ENCODE measurements at places on chromosomes 11 and 22.

DNA sequence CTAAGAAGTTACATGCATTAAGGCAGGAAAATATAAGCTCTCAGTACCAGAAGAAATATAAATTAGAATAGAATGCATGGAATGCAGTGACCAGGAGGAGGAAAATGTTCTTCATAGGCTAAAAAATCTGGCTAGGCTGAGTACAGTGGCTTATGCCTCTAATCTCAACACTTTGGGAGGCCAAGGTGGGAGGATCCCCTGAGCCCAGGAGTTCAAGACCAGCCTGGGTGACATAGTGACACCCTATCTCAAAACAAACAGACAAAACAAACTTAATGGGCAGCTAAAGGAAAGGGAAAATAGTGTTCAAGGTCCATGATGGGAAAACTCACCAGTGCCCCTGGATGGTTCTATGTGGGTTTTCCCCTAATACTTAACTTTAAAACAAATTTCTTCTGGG, 78.3 kb upstream of the RASSF10 start:
- DNase-seq = no peak

DNA sequence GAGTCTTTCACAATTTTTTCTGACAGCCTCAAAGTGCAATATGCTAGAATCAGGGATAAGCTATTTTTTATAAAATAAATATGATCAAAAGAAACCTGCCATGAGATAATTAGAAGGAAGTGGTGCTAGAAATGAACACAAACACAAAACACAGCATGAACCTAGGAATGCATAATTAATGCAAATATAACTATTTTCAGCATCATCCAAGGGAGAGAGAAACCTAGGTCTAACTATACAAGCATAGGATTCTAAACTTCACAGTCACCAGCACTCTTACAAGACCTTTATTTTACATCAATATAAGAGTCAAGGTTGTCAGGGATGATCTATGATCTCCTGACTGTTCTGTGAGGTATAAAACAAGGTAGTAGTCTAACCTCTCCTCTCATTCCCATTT, 29.2 kb downstream of the TTC28 start:
- DNase-seq = no peak

GRCh38 chr11:75980031-75980430, 165.0 kb downstream of the UVRAG start:
- DNase-seq = no peak

DNA sequence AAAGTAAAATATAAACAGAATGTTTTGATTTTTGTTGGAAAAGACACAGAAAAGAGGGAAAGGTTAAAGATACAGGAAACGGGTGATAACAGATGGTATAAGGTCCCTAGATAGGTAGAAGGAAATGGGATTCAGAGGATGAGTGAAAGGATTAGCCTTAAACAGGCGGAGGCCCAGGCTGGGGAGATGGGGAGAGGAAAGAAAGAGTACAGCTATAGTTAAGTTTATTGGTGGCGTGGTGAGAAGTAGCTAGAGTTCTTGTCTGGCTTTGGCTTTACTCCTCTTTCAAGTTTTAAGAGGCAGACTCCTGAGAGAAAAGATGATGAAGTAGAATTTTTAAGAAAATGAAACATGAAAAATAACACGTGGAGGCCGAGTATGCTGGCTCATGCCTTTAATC, 13.7 kb downstream of the ZBTB44 start:
- no peak for DNase-seq

DNA sequence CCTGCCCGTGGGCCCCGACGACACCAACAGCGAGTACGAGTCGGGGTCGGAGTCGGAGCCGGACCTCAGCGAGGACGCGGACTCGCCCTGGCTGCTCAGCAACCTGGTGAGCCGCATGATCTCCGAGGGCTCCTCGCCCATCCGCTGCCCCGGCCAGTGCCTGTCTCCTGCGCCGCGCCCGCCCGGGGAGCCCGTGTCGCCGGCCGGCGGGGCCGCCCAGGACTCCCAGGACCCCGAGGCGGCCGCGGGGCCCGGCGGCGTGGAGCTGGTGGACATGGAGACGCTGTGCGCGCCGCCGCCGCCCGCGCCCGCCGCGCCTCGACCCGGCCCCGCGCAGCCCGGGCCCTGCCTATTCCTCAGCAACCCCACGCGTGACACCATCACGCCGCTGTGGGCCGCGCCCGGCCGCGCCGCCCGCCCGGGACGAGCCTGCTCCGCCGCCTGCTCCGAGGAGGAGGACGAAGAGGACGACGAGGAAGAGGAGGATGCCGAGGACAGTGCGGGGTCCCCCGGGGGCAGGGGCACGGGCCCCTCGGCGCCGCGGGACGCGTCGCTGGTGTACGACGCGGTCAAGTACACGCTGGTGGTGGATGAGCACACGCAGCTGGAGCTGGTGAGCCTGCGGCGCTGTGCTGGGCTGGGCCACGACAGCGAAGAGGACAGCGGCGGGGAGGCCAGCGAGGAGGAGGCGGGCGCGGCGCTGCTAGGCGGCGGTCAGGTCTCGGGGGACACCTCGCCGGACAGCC, 3.8 kb downstream of the MAPK8IP2 start:
- no peak for DNase-seq

DNA sequence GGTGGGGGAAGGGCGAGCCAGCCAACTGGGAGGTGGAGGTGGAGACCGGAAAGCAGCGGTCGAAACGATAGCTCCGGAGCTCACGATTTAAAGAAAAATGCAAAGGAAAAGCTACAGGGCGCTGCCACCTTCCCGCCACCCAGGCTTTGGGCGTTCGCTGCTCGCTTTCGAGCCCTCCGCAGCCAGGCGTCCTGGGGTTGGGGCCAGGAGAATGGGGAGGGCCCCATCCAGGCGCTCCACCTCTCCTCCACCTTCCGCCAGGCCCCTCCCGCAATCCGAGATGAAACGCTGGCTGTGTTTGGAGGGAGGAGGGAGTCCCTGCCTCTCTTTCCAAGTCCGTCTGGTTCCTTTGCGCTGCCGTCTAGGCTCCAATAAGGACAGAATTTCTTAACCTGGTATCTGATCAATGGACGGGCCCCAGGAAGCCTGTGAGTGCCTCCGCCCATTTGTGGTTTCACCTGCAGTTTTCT, 483 bp upstream of the ABTB2 start:
- DNase-seq = peak; percentile 87

DNA sequence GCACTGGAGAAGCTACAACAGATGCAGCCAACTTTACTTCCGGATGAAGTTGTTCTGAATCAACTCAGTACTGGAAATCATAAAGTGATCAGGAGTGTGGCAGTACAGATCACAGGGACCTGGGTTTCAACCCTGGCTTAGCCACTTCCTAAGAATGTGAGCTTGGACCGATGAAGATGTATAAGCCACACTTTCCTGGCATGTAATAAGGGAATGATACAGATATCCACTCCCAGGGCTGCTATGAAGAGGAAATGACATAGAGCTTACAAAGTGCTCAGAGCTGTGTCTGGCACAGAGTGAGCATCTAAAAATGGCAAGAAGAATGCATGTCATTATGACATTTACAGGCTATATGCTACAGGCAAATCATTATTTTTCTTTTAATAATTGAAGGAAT, 378.7 kb downstream of the NTM start:
- peak; percentile 16 for DNase-seq

DNA sequence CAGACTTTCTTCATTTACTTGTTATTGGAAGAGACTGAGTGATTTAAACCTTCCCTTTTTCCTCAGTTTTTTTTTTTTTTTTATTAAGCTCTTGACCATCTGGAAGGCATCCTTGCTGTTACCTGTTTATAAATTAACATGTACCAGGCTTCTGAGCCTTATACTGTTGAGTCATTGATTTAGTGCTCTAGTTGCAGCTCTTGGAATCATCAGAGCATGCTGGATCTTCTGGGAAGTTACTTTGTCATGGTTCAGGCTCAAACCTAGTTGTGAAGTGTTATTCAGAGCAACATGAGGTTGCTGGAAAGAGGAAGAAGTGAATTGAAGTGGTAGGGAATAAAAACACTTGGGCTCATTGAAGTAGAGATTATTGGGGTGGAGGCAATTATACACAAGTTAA, 6.3 kb downstream of the ZDHHC5 start:
- DNase-seq = peak; percentile 90

- DNase-seq = no peak
Observed at GRCh38 chr11:94750319-94751217, 17.6 kb upstream of the AMOTL1 start.

DNA sequence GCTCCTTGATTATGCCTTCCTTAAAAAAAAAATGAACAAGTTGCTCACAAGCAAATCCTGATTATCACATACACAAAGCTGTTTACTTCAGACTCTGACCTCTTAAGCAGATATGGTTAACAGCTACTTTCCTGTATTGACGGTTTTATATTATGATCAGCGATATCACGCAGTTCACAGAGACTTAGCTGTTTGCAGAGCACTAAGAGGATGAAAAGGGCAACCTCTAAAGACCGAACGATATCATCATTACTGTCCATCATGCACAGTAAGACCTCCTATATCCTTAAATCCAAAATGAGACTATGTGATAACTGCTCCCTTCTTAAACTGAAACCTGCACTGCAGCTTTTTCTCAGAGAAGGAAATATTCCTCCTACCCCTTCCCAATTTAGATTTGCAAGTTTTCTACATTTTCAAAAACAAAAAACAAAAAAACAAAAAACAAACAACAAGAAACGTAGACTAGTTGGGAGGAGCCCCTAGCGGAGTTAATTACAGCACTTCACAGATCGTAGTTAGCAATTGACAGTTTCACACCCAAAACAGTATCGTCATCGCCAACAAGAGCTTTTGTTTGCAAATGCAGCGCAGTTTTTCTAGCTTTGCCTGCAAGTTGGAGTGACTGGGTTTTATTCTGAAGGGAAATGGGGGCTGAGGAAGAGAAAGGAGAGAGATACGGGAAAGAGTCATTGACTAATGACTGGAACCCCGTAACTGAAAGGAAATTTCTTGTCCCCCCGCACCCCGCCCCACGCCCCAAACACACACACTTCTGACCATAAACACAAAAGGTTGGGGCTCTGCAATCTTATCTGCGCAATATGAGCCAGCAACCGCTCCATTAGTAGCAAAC, 1.2 kb downstream of the DDX6 start:
- peak; percentile 44 for DNase-seq

Data from kidney tubule cell (primary cell).